ENCODE measurements at places on chromosomes 1 and 21.

- DNase-seq = no peak
These were observed 39.7 kb downstream of the GNG12 start for GRCh38 chr1:67793562-67793961.

GRCh38 chr1:9135073-9135836 is 6.4 kb upstream of the GPR157 start:
- no peak for DNase-seq

GRCh38 chr1:151988405-151988923 is 5.2 kb downstream of the S100A10 start:
- DNase-seq = no peak

DNA sequence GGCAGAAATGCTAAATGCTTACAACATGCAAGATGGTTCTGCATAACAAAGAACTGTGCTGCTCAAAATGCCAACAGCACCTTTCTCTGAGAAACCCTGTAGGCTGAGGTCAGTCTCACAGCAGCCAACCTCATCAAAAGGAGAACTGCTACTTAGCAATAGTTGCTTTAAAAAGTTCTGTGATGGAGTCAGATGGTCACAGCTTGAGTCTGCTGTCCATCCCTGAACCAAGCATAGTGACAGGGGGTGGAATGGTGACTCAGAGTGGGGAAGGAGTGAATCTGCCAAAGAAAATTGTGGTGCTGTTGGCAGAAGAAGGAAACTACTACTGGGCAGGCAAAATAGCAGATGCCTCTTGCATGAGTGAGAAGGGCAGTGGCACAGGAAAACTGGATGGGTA is 106.0 kb upstream of the FAM78B start:
- no peak for DNase-seq

- no peak for DNase-seq
These were observed 27.7 kb upstream of the PTGFRN start for GRCh38 chr1:116881879-116882520.

Data from activated CD4-positive, alpha-beta T cell treated with anti-CD3 and anti-CD28 coated beads, Interleukin-2, amount 50 U/mL, for 4 hours (primary cell).